ENCODE measurements at places on chromosomes 11 and 22. TPM values are rescaled to one million over a fixed set of nuclear protein-coding genes. Genes with fewer than 3 reads are reported as not detected.

GRCh38 chr11:132245403-132246385 is 875.3 kb downstream of the NTM start:
- no peaks in the 10 kb centered on the region for H3K36me3 ChIP-seq
- H3K4me3 ChIP-seq: no peak overlapping the region
- H3K27ac ChIP-seq: no peak overlapping the region
- DNase-seq: no peak
- no peaks in the 10 kb centered on the region for H3K27me3 ChIP-seq
- H3K4me1 ChIP-seq: no peaks in the 10 kb centered on the region

- no peak for DNase-seq
- no peaks in the 10 kb centered on the region for H3K36me3 ChIP-seq
- H3K27me3 ChIP-seq: no peaks in the 10 kb centered on the region
- no peak overlapping the region for H3K4me3 ChIP-seq
- no peaks in the 10 kb centered on the region for H3K4me1 ChIP-seq
Observed at GRCh38 chr11:102734650-102735049, 9.9 kb upstream of the MMP8 start.

- DNase-seq: no peak
- H3K36me3 ChIP-seq: no peaks in the 10 kb centered on the region
- H3K27me3 ChIP-seq: no peaks in the 10 kb centered on the region
- H3K4me1 ChIP-seq: peaks cover 10% of the 10 kb centered on the region
- H3K27ac ChIP-seq: no peak overlapping the region
Observed at GRCh38 chr11:119571311-119571710, 148.3 kb upstream of the THY1 start.

- H3K36me3 ChIP-seq: no peaks in the 10 kb centered on the region
- no peaks in the 10 kb centered on the region for H3K27me3 ChIP-seq
- no peak for DNase-seq
Observed at GRCh38 chr11:108847298-108847990, 182.6 kb downstream of the DDX10 start.

DNA sequence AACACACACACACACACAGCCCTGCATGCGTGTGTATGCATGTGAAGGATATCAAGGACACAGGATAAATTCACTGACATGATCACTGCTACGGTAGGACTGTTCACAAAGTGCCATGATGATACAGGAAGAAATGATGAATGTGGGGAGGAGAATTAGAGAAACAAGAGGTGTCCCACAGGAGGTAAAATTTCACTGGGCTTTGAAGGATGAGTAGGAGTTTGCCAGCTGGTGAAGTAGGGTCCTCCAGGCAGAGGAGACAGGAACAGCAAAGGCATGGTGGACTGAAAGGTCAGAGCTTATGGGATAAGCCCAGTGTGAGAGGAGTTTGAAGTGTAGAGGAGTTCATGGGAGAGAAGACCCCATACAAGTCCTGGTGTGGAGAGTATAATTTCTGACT is 18.6 kb downstream of the NECTIN1 start:
- H3K4me1 ChIP-seq: no peaks in the 10 kb centered on the region
- H3K4me3 ChIP-seq: no peak overlapping the region
- H3K27ac ChIP-seq: no peak overlapping the region
- H3K36me3 ChIP-seq: no peaks in the 10 kb centered on the region
- no peak for DNase-seq

DNA sequence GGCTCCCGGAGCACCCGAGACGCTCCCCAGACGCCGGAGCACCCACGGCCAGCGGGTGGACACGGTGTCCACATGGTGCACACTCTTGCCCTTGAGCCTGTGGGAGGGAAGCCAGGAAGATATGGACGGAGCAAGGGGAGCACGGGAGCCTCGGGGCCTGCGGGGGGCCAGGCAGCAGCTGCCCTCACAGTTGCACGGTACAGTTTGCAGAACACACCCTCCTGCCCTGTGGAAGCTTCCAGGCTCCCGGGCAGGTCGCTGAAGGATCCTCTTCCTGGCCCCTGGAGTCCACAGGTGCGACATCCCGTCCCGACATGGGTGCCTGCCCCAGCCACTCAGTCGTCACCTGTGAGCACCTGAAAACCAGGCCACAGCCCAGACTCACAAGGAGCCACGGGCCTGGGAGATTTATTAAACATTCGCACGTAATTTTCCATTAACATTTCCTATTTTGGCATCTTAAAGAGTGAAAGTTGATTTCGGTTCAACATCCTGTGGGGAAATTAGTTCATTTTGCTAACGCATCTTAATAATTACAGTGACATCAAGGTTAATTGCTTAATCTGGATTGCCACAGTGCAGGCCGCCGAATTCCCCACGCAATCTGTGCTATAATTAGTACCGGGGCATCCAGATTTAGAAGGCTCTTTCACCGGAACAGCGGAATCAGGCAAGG is 253.3 kb downstream of the BRD1 start:
- H3K27me3 ChIP-seq: no peaks in the 10 kb centered on the region
- H3K27ac ChIP-seq: no peak overlapping the region
- no peaks in the 10 kb centered on the region for H3K36me3 ChIP-seq

DNA sequence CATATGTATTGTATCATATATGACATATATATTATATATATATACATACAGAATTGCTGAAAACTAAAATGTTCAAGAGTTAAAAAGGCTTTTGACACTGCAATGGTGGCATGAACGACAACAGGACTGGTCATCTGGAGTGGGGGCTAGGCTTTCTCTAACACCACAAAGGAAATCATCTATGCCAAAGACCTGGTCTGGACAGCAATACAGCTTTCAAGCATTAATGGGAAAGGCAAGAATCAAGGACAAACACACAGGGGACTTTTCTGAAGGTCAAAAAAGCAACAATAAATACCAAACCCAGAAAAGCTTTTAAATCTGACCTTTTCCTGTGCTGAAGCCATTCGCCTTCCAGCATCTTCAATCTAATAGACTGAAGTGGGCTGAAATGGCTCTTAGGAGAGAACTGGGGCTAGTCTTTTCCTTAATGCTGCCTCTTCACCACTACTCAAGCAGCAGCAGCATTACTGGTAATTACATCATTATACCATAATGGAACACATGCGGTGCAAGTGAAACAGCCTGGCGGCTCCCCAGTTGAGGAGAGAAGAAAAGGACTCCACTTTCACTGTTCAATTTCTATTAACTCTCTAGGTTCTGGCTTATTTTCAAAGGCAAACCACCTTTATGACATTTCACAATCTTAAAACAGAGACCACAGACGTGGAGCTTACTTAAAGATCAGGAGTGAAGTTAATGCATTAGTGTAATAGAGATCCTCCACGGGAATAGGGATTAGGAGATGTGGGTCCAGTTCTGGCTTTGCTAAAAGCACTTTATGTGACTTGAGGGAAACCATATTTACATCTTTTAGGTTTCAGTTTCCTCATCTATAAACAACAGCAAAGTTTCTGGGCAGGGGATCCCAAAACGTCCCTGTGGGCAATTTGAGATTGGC is 63.0 kb downstream of the GAB2 start:
- peaks cover 5% of the 10 kb centered on the region for H3K4me1 ChIP-seq
- no peaks in the 10 kb centered on the region for H3K36me3 ChIP-seq
- no peak overlapping the region for H3K27ac ChIP-seq
- DNase-seq: no peak

DNA sequence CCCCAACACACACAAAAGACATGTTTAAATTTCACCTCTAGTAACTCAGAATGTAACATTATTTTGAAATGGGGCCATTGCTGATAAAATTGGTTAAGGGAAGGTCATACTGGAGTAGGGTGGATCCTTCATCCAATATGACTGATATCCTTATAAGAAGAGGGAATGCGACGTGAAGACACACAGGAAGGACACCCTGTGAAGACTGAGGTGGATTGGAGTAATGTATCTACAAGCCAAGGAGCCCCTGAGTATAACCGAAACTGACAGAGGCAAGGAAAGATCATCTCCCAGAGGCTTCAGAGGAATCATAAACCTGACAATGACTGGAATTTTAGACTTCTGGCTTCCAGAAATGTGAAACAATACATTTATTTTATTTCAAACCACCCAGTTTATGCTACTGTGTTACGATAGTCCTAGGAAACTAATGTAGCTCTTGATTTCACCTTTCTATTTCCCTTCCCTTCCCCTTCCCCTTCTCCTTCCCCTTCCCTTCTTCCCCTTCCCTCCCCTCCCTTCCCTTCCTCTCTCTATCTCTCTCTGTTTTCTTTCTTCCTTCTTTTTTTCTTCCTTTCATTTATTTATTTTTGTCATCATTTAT is 1775.4 kb downstream of the LRRC4C start:
- H3K27ac ChIP-seq: no peak overlapping the region
- no peaks in the 10 kb centered on the region for H3K27me3 ChIP-seq
- no peaks in the 10 kb centered on the region for H3K36me3 ChIP-seq

DNA sequence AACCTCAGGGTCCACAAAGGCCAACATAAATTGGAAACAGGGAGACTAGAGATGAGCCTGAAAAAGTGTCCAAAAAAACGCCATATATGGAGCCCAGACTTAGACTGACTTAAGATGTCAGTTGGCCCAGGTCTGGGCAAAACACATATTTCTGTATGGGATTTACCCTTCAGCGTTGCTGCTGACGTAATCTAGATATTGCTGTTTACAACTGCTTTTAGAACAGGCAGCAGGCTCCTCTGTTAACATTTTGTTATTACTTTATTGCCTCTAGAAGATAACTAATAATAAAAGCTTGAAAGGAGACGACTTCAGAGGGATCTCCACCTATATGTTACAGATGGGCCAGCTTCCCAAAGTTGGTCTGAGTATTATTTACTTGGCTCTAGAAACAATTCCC is 8.7 kb downstream of the ME3 start:
- peaks cover 7% of the 10 kb centered on the region for H3K4me1 ChIP-seq
- H3K4me3 ChIP-seq: no peak overlapping the region
- no peak overlapping the region for H3K27ac ChIP-seq
- DNase-seq: no peak

DNA sequence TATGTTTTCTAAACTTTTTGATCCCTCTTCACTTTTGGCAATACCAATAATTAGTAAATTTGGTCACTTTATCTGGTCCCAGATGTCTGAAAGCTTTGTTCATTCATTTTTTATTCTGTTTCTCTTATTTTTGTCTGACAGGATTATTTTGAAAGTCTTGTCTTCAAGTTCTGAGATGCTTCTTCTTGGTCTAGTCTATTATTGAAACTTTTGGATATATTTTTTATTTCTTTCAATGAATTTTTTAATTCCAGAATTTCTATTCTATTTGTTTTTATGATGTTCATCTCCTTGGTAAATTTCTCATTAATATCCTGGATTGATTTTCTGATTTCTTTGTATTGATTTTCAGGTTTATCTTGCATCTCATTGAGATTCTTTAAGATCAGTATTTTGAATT is 54.1 kb upstream of the RAB38 start:
- no peak overlapping the region for H3K27ac ChIP-seq
- H3K4me3 ChIP-seq: no peak overlapping the region
- DNase-seq: no peak
- H3K36me3 ChIP-seq: no peaks in the 10 kb centered on the region

- DNase-seq: no peak
- H3K27me3 ChIP-seq: no peaks in the 10 kb centered on the region
- peak overlapping the region; percentile 96 for H3K4me3 ChIP-seq
- peak overlapping the region; percentile 60 for H3K27ac ChIP-seq
- H3K36me3 ChIP-seq: no peaks in the 10 kb centered on the region
- peaks cover 6% of the 10 kb centered on the region for H3K4me1 ChIP-seq
Observed at GRCh38 chr11:18105086-18105801, 638 bp downstream of the SAAL1 start.

DNA sequence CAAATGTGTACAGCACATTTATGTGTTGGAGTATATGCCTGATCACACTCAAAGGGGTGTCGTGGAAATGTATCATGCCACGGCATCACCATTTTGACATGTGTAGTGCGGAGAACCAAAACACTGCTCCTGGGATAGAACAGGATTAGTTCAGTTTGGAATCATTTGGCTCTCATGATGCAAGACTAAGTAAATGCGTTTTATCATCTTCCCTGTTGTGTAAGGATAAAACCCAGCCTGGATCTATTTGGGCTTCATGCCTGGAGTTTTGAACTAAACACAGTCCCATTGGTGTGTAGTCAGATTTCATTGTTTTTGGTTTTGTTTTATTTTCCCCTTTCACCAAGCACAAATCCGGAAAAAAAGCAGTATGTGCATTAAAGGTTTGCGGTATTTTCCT is 574.3 kb downstream of the NTM start:
- no peak for DNase-seq
- no peaks in the 10 kb centered on the region for H3K27me3 ChIP-seq
- no peak overlapping the region for H3K4me3 ChIP-seq

GRCh38 chr11:60989093-60989650 is 17.7 kb downstream of the CD6 start:
- no peaks in the 10 kb centered on the region for H3K4me1 ChIP-seq
- no peak overlapping the region for H3K4me3 ChIP-seq
- no peak for DNase-seq
- no peak overlapping the region for H3K27ac ChIP-seq

- H3K36me3 ChIP-seq: no peaks in the 10 kb centered on the region
- no peak overlapping the region for H3K27ac ChIP-seq
- H3K4me1 ChIP-seq: no peaks in the 10 kb centered on the region
- DNase-seq: no peak
Observed at GRCh38 chr11:12152321-12152720, 41.9 kb downstream of the MICAL2 start.

DNA sequence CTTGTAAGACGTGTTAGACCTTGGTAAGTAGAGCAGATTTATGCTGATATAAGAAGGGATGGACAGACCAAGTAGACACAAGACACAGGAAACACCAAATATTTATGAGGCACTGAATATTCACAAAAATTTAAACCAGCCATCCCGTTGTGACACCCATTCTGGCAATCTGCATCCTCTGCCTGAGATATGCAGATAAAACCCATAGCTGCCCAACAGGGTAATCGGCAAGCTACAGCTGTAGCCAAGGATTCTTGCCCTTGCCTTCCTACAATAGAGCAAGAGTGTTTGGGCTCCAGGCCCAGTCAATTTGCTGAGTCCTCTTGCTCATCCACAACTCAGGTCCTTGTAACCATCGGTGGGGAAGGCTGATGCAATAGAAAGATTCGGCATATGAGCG is 18.5 kb upstream of the MPZL2 start:
- H3K27me3 ChIP-seq: peaks cover 4% of the 10 kb centered on the region
- no peak overlapping the region for H3K27ac ChIP-seq
- no peak for DNase-seq
- H3K4me3 ChIP-seq: no peak overlapping the region

Gene TMPRSS5
- total RNA-seq: not detected

Gene LARGE2
- total RNA-seq: not detected

Gene ALG9
- 12.2 TPM for total RNA-seq

Gene MS4A10
- not detected for total RNA-seq

Gene KRTAP5-1
- not detected for total RNA-seq

Gene DEPDC7
- 2.0 TPM for total RNA-seq

Gene CCDC157
- total RNA-seq: 1.3 TPM

Gene RAB36
- not detected for total RNA-seq
